NCI-H1105 (cell line): ENCODE measurements at places on chromosomes 7 and 10.

DNA sequence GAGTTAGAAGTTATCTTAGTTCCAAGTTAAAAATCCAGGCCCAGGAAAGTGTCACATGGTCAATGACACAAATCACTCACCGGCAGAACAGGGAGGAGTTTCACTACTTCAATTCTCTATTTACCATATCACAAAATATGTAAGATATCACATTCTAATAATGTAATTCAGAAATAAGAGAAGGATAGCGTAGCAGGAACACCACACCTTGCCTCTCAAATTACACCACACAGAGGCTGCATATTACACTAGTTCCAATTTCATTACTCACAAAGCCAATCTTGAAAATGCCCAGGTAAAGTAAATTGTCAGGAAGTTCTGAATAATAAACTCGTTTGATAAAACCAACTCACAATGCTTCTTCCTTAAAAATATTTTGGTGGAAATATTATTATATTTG, 169.2 kb downstream of the CTTNBP2 start:
- no peak for DNase-seq

DNA sequence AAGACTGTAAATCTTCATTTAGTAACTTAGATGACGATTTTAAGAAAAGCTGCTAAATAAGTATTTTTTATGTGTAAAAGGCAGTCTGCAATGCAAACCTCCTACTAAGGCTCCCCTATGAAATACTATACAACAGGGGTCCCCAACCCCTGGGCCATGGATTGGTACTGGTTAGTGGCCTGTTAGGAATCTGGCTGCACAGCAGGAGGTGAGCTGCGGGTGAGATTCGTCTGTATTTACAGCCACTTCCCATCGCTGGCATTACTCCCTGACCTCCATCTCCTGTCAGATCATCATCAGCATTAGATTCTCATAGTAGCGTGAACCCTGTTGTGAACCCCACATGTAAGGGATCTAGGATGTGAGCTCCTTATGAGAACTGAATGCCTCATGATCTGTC, 580.4 kb downstream of the MAGI2 start:
- DNase-seq: no peak

DNA sequence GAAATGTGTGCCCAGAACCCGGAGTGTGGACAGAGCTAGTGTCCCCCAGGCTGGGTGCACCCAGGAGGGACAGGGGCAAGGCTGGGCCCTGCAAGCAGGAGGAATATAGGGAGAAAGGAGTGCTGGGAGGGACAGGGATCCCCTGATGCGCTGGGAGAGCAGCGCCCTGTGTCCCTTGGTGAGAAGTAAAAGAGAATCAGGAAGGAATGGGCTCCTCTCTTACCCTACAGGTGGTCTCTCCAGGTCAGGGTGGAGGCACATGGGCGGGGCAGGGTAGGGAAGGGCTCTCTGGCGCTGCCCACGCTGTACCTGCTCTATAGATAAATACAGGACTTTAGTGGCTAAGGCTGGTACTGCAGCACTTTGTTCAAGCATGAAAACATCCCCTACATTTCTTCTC, 753.8 kb downstream of the GRID1 start:
- no peak for DNase-seq

GRCh38 chr7:45366475-45366874, 207.7 kb upstream of the ADCY1 start:
- DNase-seq: no peak

DNA sequence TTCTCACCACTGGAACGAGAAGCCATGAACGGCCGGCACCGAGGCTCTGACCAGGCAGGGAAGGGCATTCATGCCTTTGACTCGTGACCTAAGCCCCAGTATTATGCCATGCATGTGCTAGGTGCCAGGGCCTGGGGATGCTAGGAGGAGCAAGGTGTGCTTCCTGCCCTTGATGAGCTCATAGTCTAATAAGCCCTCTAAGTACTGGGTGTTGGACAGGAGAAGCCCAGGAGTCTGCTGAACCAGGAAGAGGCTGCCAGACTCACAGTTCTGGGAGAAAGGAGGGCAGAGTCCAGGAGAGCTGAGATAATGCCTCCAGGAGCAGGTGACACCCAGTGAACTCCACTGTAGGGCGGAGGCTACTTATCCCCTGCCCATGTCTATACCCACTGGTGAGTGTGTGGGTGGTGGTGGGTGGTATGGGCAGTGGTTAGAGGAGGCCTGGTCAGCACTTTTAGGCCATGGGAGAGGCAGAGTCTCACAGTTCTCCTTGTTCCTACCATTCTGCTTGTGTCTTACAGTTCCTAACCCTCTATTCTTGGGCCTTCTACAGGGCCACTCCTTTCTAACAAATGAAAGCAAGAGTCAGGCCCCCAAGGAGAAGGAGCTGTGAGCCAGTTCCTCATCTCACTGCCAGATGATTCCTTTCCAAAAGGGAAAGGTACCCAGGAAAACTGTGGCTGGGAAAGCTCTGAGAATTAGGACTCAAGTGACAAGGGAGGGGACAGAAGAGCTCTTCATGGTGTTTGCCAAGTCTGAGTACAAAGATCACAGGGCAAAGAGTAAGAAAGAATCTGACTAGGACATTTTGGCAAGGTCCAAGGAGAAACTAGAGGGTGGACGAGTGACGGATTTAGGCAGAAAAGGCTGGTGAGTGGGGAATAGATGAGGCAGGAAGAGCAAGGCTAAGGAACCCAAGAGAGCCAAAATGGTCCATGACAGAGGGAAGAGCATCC, 3.6 kb upstream of the MXI1 start:
- DNase-seq: no peak

DNA sequence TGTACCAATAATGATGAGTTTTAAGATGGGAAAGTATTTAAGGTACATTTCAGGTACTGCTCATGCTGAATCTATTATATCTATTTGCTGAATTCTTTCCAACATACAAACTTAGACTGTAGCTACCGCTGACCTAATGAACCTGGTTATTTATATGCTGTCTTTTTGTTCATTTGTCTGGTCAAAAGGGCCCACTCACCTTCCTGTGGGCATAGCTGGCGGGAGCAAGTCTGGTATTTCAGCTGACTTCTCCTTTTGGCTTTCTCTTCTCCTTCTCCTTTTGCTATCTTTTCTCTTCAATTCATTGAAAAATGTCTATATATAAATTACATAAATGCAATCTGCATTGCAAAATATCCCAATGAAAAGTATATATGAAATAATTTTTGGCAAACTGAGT, 9.5 kb downstream of the PLXDC2 start:
- no peak for DNase-seq

DNA sequence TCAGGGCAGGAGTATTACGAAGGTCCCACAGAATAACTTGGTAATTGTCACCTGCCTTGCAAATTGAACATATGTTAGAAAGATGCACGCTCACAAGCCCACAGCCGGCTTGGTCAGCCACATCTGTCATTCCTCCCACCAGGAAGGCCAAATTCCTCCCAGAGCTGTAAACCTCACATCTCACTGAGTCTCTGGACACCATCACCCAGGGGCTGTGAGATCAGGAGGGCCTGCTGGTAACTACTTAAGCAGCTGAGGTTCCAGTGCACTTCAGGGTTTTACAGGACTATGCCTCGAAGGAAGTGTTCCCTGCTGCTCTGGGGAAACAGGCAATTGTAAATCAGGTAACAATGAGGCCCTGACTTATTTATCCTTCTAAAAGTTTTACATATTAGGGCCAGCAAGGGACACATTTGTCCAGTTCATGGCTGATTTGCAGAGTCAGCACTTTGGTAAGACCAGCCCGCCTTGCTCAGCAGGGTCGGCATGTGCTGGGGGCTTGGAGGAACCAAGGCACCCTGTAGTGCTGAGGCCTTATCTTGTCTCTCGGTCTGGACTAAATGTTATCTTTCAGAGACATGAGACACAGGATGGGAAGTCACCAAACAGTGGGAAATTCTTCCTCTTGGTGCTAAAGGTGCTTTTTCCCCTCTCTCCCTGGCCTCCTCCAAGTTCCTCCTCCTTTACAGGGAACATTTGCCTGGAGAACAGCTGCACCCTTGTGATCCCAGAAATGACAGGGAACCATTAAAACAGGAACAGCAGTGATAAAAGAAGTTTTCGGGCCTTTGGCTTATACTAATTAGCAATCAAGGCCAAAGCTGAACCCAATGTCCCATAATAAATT, 34.3 kb downstream of the PYROXD2 start:
- DNase-seq: no peak

DNA sequence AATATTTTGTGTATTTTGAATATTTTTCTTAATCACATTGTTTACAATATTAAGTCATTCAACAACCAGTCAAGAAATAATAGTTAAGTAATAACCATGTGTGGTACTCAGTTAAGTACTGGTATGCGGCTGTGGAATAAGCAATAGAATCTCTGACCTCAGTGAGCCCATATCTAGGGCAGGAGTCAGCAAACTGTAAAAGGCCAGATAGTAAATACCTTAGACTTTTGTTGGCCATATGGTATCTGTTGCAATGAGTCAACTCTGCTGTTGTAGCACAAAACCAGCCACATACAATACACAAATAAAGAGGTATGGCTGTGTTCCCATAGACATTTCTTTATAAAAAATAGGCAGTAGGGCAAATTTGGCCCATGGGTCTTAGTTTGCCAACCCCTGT, 311.6 kb upstream of the SEMA3A start:
- no peak for DNase-seq

- no peak for DNase-seq
Measured at GRCh38 chr10:52313933-52314821, at the start of gene DKK1. DKK1 (plus strand) TSS chr10:52314281; CDS start chr10:52314435, 154 bp downstream.

- DNase-seq: no peak
Measured at GRCh38 chr10:44990302-44990655, 10.4 kb upstream of the ZNF22 start.

- no peak for DNase-seq
Measured at GRCh38 chr7:142581341-142581740, 167.9 kb upstream of the PRSS1 start.

GRCh38 chr7:27110186-27111031, 7.9 kb upstream of the HOXA2 start:
- DNase-seq: no peak

- DNase-seq: no peak
Measured at GRCh38 chr7:139109983-139110411, 477 bp upstream of the ZC3HAV1 start.

GRCh38 chr7:126202177-126202576, 1050.6 kb downstream of the GRM8 start:
- no peak for DNase-seq

- no peak for DNase-seq
Measured at GRCh38 chr7:81449105-81449504, 320.7 kb downstream of the HGF start.

- no peak for DNase-seq
Measured at GRCh38 chr10:48697821-48698764, 13.4 kb downstream of the WDFY4 start.

GRCh38 chr10:54485971-54486370, 315.1 kb downstream of the PCDH15 start:
- no peak for DNase-seq

- no peak for DNase-seq
Measured at GRCh38 chr7:7553386-7553785, 13.3 kb upstream of the MIOS start.

GRCh38 chr10:79203833-79204232, 135.1 kb downstream of the ZMIZ1 start:
- no peak for DNase-seq

GRCh38 chr10:119340893-119341458, 133.6 kb downstream of the GRK5 start:
- no peak for DNase-seq

GRCh38 chr7:73742753-73743641, 4.4 kb upstream of the ABHD11 start:
- DNase-seq: peak; percentile 98

GRCh38 chr10:69397972-69398371, 18.7 kb downstream of the TACR2 start:
- DNase-seq: no peak

- no peak for DNase-seq
Measured at GRCh38 chr10:24894309-24894708, 58.1 kb downstream of the PRTFDC1 start.

DNA sequence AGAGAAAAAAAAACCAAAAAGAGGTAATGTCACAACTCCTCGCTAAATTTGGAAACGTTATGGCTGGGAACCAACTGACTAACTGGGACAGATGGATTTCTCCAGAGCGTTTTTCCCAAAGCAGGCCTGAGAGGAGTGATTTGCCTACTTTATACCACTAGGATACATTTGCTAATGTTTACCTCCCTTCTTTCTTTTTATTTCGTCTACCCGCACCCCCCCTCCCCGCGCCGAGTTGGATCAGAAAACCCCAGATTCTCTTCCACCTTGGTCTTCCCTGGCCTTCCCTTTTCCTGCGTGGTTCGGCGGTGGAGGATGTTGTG, 7.2 kb downstream of the CPA2 start:
- peak; percentile 46 for DNase-seq

DNA sequence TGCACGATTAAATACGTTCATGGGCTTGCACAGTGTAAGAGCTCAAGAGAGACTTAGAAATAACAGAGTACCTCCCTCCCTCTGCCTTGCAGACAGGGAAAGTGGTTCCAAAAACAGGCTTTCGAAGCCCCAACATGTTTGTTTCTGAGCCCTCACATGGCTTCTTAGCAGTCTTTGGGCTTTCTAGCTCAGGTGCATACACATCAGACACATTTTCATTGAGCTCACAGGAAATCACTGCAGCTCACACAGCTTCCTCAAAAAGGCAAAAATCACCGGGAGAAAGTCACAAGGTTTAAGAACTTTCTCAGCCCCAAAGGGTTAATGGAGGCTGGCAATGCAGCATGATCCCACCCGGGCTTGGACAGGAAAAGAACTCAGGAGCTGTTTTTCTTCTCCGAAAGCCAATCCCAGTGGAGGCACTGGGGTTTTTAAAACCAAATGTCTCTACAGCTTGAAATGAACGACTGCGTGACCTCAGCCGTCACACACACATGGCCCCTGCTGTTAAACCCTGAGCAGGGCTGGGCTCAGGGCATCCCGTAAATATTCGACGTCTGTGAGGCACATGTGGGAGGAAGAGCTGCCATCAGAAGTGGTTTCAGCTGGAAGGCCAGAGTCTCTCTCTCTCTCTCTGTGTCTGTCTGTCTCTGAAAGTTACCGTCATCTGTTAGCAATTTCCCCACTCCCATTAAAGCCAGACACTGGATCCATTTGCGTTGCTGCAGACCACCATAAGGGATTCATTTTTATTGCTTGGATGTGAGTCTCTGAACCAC, 69.7 kb downstream of the CALML3 start:
- DNase-seq: no peak

DNA sequence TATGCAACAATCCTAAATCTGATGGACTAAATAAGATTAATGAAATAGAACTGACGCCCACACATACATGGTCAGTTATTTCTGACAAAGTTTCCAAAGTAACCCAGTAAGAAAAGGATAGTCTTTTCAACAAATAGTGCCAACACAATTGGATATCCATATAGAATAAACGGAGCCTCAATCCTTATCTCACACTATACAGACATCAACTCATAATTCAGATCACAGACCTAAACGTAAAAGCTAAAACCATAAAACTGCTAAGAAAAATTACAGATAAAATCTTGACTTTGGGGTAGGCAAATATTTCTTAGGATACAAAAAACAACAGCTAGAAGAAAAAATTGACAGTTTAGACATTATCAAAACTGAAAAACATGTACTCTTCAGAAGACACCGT, 8.5 kb downstream of the CACUL1 start:
- DNase-seq: no peak
